Activated naive CD4-positive, alpha-beta T cell (primary cell): ENCODE measurements at places on chromosomes 7 and 10.

DNA sequence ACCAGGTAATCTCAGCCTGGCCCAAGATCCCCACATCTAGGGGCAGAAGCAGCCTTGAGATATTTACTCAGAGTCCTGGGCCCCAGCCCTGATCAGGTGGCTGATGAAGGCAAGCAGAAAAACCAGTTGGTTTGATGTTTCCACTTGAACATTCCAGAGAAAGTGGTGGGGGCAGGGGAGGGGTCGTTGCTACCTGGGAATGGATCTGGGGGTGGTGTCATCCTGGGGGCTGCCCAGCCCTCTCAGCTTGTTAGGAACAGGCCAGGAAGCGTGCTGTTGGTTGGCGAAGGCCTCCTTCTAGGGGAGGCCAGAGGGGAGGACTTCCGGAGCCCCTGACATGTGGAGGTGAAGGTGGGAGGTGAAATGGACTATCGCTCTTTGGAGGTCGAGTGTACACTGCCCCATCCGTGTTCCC, 3.7 kb upstream of the ABHD11 start:
- DNase-seq: no peak

GRCh38 chr7:17369691-17370426, 71.4 kb downstream of the AHR start:
- DNase-seq: no peak

DNA sequence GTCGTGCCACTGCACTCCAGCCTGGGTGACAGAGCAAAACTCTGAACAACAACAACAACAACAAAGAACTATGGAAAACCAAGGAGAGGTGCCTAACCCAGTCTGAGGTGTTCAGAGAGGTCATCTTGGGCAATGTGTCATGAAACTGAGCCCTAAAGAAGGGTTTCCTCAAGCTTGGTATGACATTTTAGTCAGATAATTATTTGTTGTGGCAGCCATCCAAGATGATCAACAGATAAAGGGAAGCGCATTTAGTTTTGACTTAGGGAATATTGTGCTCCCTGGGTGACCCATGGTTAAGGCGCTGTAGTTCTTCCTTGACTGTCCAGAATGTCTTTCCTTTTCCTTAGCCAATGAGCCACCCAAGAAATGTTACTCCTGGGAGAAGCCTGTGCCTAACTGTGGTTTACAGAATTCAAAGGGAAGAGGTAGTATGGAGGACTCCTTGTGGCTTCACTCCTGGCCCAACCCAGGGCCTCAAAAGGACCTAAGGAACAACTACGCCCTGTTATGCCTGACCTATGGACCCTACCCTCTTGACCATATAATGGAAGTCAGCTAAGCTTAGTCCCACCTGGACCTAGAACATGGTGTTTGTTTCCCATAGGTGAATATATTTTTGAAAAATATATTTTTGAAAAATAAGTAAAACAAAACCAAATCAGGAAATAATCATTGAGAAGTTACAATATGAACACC, 42.4 kb downstream of the TPST1 start:
- no peak for DNase-seq

- no peak for DNase-seq
These were observed 192.1 kb upstream of the MGMT start for GRCh38 chr10:129274748-129275474.

DNA sequence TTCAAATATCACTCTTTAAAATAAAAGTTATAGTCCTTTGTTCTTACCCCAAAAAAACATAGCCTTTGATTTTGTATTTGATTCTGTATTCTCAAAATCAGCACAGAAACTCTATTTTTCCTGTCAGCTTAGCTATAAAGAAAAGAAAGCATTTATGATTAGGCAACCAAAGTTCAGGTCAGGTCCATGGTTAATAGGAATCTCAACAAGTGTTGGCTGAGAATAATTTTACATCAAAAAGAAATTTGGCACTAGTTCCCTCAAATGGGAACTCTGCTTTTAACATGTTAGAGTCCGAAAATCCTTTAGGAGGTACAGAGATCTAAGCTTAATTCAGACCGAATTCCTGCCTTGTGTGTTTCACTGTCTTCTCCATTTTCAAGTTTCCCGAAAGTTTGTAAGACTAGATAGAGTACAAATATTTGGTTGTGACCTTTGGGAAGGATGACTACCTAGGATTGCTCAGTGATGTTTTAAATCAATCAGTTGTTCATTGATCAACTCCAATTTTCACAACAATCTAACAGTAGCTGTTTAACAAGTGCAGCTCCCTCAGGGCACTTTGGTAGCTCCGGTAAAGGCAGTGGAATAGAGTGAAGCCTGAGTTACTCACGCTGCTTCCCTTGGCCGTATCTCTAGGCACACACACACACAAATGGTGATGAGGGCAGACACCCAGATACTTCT, 8.8 kb upstream of the ENO4 start:
- no peak for DNase-seq

GRCh38 chr10:10020945-10021344, 996.7 kb upstream of the CELF2 start:
- DNase-seq: no peak

- DNase-seq: peak; percentile 1
These were observed 63.9 kb upstream of the AHR start for GRCh38 chr7:17234398-17235031.

GRCh38 chr10:84392181-84392580, 63.8 kb downstream of the CCSER2 start:
- DNase-seq: no peak

GRCh38 chr7:129655811-129656210, 44.3 kb downstream of the NRF1 start:
- no peak for DNase-seq

DNA sequence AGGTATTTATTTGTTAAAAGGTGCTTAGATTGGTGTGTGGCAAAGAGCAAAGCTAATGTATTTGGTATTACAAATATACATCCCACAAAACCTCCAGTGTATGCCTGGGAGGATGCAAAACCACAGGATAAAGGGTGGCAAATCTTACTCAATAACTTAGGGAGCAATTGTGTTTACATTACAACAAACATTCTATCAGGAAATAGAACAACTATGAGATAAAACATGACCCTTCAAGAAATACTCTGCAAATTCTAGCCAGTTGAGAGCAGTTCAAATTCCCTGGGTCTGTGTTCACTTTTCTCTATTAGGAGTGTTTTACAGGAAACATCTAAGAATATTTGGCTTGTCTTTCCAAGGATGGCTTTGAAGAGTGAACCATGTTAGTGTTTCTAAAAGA, 64.9 kb downstream of the CUL1 start:
- DNase-seq: no peak

GRCh38 chr10:79086822-79087221, 18.1 kb downstream of the ZMIZ1 start:
- no peak for DNase-seq

DNA sequence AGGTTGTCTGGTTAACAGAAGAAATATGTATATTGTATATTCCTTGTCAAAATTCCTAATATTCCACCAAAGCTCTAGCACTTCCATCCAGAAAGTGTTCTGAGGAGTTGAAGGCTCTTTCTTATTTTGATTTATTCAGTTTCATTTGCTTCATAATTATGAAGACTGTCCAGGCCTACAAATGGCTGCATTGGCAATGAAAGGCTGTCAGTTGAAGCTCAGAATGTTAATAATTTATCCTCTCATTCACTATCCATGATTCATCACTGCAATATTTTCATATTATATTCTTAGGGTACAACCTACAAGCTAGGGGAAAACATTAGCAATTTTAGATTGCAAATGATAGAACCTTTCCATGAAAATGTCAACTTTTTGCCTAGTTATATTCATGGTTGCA, 57.3 kb downstream of the ARID5B start:
- no peak for DNase-seq

DNA sequence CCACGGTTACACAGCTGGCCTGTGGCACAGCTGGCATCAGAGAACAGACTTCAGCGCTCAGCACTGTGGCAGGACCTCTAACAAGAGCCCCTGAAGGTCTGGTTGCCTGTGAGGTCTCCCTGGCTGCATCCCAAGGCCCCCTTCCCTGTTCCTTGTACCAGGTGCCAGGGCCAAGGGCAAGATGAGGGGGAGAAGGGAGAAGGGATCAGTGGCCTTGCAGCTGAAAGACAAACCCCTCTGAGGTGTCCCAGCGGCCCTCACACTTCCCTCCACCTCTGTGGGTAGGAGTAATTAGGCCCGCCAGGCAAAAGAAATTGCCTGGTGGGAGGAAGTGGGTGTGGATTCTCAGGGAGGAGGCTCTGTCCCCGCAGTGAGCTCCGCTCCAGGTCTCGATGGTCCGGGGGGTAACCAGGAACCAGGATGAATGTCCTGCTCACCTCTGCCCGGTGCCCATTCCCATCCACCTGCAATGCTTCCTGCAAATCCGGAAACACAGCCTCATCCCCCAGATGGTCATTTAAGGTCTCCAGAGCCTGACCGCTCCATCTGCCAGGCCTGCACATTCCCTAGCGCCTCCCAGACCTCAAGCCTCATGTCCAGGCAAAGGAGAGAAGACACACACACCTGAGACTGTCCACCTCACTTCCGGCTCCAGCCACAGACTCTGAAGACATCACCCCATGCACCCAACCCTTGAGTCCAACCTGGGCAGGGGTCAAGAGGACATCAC, 22.7 kb downstream of the GRID2IP start:
- DNase-seq: no peak

DNA sequence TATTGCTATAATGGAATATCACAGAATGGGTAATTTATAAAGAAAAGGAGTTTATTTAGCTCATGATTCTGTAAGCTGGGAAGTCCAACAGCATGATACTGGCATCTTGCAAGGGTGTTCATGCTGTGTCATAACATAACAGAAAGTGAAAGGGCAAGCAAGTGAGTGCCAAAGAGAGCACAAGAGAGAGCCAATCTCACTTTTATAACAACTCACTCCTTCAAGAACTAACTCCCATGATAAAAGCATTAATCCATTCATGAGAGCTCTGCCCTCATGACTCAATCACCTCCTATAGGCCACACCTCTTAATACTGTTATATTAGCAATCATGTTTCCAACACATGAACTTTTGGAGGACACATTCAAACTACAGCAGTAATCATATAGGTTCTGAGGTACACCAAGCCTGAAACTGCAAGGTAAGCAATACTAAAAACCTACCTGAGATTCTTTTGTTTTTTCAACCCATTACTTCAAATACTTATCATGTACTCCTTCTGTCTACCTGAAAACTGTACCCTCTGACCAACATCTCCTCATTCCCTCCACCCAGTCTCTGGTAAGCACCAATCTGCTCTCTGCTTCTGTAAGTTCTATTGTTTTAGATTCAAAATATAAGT, 219.7 kb downstream of the MTERF1 start:
- DNase-seq: no peak

- DNase-seq: no peak
These were observed 4.7 kb upstream of the WASHC2A start for GRCh38 chr10:50063100-50063499.

GRCh38 chr10:112091703-112092102, 91.9 kb downstream of the GPAM start:
- DNase-seq: no peak

- DNase-seq: no peak
These were observed 604.1 kb downstream of the GALNT17 start for GRCh38 chr7:71735961-71736556.

DNA sequence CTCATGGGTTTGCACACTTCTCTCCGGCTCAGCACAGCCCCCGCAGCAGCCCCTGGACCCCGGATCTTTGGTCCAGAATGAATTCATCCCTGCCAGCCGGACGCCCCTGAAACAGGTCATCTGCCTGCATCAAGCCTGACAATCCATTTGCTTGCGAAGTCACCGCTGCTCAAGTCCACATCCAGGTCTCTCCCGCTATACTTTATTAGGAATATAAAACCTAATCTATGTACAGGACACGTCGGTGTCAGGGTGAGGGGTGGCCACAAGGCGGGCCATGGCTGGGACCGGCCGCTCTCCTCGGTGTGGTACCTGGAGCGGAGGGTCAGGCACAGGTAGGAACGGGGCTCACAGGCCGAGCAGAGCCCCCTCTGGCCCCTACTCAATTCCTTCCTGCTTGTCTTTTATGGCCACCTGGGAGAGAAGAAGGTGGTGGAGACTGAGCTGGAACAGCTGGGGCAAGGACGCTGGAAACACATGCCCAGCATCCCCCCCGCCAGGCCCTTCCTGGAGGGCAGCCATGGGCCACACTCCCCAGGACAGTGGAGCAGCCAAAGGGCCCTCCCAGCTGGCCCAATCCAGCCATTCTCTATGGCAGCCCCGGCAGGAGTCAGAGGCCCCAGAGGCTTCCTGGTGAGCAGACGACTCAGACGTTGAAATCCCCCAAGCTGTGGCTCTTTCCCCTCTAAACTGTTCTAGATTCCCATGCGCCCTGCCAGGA, 5.3 kb downstream of the POLR2J start:
- DNase-seq: no peak

GRCh38 chr10:81820418-81820817, 54.6 kb upstream of the NRG3 start:
- no peak for DNase-seq

DNA sequence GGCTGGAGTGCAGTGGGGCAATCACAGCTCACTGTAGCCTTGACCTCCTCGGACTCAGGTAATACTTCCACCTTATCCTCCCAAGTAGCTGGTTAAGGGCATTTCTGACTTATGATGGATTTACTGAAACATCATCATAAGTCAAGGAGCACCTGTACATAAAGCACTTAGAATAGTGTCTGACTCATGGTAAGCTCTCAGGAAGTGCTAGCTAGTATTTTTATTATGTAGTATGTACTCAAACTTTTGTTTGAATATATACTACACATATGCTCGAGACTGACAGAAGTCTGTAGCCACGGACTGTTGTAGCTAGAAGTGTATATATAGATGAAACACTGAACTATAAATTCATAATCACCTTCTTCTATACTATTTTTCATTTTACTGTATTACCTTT, 107.5 kb upstream of the DNAJB12 start:
- DNase-seq: no peak

- DNase-seq: no peak
These were observed 101.9 kb upstream of the HGF start for GRCh38 chr7:81871606-81872265.

DNA sequence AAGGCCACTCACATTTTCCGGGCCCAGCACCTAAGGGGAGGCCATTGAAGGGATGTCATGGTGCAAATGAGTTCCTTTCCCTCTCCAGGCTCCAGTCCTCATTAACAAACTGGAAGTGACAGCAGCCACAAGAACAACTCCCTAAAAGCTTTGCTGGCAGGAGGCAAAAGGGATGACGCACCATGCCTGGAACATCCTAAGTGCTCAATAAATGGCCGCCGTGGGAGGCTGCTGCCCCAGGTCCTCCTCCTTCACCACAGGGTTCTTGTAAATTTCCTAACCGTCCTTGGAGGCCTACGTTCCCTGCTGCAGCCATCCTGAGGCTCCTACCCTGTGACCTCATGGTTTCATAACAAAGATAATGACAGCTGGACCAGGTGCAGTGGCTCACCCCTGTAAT, 41.3 kb upstream of the CAMK1D start:
- no peak for DNase-seq
